ENCODE measurements at places on chromosomes 3 and 15.
A peak's percentile ranks its signal among the peaks of the same experiment; 100 is the strongest.

- no peak for DNase-seq
Observed at GRCh38 chr15:51356983-51357382, 15.5 kb downstream of the GLDN start.

DNA sequence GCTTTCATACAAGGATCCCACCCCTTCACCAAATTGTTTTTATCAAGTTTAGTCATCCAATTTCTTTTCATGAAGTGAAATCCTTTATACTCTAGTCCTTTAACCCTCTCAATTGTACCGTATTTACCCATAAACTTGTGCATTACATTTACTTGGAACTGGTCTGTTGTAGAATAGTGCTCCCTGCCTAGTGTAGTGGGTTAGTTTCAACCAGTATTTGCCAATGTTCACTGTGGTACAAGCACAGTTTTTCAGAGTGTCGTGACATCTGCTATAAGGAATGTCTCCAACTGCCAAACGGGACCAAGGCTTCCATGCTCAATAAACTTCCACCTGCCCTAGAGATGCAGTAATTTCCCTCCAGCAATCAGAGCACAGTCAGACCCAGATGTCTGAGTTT lies 211.9 kb downstream of the KCNAB1 start:
- no peak for DNase-seq

DNA sequence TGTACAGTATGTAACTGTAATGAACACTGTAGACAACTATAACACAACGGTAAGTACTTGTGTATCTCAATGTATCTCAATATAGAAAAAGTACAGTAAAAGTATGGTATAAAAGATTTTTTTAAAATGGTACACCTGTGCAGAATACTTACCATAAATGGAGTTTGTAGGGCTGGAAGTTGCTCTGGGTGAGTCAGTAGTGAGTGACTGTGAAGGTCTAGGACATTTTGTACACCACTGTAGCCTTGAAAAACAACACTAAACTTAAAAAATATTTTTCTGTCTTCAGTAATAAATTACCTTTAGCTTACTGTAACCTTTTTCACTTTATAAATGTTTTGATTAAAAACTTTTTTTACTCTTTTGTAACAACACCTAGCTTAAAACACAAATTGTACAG lies 142.9 kb downstream of the ATG7 start:
- DNase-seq, result no peak

GRCh38 chr3:126948980-126949535 lies 33.9 kb upstream of the PLXNA1 start:
- no peak for DNase-seq

GRCh38 chr15:96146726-96147125 lies 183.8 kb upstream of the NR2F2 start:
- no peak for DNase-seq

- no peak for DNase-seq
Observed at GRCh38 chr3:87390821-87391220, 114.4 kb upstream of the POU1F1 start.

- no peak for DNase-seq
Observed at GRCh38 chr15:68252925-68253534, 23.5 kb upstream of the CLN6 start.

- no peak for DNase-seq
Observed at GRCh38 chr15:88906551-88906950, 6.6 kb downstream of the MFGE8 start.

- DNase-seq, result no peak
Observed at GRCh38 chr3:63521657-63522056, 130.8 kb upstream of the SNTN start.

GRCh38 chr15:39860200-39860599 lies 59.9 kb downstream of the GPR176 start:
- DNase-seq, result no peak

DNA sequence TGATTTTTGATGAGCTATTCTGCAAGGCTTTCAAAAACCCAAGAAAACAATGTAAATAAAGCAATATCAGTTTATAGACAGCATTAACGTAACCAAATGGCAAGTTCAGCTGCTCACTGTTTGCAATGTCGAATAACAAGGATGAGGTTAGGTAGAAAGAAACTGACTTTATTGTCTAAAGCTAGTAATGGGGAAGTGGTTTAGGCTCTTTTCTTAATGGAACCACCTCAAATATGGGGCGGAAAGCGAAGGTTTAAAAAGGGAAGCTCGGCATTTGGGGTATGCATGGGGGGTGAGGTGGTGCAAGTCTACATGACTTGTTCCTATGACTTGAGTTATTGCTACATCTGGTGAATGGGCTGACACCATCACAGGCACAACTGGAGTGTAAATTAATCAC lies 1060.2 kb downstream of the NSUN3 start:
- DNase-seq, result no peak

DNA sequence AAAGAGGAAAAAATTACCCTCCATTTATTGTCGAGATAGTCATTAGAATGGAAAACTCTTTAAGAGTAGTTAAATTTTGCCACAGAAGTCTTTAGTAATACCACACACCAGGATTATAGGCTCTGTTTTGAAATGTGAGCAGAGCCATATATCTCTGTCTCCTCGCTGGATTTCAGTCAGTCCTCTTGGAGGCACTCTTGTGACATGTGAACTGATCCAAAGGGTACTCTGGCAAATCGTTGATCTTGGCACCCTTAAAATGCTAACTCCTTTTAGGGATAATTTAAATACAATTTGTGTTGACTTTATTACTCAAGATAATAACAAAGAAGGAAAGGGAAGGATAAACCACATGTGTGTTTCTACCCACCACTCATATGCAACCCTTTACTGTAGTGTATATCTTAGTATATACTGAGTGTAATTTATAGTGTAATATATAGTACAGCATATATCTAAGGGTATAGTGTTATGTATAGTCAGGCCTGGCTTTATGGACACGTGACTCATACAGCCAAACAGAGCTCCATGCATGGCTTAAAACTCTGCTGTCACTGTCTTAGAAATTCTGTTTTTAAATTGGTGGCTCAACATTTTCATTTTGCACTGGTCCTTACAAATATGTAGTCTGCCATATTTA lies 12.3 kb upstream of the KPNA4 start:
- no peak for DNase-seq

DNA sequence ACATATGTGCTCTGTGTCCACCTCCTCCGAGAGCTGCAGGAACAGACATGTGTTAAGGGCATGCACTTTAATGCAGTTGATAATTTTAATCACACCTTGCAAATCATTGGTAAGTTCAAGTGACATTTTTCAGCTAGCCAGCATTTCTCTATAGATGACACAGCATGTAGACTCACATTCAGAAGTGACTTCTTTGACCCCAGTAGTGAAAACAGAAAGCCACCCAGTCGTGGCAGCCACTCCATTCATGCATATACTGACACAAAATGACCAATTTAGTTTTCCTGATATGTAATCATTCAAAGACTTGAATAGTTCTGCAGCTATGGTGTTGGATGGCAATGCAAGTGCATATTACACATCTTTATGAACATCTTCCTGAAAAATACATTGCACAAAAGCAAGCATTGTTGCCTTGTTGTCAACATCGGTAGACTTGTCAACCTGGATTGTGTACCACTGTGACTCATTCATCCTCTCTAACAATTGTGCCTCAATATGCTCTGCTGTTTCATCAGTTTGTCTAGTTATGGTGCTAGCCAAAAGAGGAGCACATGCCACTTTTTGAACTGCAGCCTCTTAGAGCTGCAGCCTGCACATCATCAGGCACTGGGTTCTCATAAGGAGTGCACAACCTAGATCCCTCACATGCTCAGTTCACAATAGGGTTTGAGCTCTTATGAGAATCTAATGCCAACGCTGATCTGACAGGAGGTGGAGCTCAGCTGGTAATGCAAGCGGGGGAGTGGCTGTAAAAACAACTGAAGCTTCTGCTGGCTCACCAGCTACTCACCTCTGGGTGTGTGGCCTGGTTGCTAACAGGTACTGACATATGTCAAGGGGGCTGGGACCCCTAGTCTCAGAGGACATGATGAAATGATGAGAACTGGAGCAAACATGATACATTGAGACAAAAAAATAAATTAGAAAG lies 622.0 kb downstream of the PYDC2 start:
- DNase-seq, result no peak

DNA sequence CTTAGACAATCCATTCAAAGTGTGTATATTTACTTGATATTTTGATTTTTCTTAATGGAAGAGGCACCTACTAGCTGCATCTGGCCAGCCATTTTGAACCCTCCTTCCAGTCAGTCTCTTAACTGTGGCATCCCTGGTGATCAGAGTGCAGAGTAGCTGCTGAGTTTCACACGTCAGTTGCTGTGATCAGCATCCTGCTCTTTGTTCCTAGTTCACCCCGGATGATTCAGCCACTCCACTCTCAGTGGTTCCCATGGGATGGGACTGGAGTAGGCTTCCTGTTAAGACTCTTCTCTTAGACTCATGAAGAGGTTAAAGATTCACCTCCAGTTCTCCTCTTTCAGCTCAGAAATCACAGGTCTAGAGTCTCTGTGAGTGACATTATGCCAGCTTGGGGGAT lies 75.8 kb downstream of the STXBP5L start:
- DNase-seq, result no peak

DNA sequence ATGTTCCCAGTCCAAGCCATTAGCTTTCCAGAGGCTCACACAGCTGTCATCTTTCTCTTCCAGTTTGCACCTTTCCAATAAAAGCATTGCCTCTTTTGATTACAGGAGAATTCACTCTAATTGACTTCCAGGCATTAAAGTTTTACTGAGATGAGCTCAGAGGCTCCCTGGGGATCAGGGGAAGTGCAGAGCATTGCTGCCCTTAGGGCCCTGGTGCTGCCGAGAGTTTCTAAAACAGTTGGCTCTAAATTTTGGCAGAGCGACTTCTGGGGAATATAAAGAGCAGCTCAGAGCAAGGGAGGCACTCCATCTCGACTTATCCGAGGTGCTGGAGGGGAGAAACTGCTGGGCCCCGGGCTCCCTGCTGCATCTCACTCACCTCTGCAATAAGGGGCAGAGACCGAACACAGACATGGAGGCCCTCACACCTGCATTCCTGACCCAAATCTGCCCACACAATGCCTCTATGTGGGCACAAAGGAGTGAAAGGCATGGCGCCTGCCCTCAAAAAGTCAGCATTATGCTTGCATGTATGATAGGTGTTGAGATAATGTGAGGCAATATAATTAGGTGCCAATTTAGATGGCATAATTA lies 61.7 kb downstream of the SCN11A start:
- DNase-seq, result no peak

DNA sequence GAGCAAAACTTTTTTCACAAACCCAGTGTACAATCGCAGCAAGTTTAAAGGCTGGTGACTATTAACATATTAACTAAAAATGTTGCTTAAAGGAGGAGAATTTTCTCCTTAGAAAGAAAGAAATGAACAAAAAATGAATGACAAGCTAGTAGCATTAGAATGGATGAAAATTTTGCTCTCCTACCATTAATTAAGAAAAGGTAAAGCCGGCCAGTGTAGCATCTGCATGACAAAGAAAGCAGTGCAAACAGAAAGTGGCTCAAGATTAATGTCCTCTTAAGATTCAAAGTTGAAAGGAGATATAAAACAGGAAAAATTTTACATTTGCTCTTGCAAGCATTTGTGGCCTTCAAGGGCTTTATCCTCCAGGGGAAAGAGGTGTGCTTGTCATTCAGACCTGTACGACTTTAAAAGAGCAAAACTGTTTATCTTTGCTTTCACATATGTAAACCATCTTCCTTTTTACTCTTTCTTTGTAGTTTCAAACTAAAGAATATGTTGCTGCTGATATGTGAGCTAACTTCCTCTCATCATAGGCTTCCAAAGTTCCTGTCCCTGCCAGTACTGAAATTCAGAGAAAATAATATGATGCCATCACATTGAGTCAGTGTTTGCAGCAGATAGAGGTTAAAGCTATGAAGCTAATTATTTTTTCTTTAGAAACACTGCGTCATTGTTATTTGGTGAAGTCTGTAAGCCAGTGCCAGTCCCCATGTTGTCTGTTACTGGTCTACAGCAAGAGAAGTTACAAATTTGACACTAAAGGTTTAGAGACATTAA lies 439.1 kb upstream of the GRM7 start:
- no peak for DNase-seq

DNA sequence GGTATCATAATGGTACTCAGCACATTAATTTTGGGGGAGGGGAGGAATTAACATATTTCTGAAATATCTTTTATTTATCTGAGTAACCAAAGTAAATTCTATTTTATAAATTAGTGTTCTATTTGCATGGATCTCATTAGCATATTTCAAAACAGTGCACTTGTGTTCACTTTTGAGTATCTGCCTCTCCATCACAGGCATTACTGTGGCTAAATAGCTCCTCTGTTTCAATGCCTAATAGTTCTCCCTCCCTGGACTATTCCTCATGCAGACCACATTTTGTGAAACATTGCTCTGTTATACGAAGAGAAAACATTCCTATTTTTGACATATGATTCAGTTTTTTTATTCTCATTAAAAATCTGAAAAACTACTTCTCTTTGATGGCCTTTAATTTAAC lies 1127.8 kb downstream of the TUSC7 start:
- no peak for DNase-seq

DNA sequence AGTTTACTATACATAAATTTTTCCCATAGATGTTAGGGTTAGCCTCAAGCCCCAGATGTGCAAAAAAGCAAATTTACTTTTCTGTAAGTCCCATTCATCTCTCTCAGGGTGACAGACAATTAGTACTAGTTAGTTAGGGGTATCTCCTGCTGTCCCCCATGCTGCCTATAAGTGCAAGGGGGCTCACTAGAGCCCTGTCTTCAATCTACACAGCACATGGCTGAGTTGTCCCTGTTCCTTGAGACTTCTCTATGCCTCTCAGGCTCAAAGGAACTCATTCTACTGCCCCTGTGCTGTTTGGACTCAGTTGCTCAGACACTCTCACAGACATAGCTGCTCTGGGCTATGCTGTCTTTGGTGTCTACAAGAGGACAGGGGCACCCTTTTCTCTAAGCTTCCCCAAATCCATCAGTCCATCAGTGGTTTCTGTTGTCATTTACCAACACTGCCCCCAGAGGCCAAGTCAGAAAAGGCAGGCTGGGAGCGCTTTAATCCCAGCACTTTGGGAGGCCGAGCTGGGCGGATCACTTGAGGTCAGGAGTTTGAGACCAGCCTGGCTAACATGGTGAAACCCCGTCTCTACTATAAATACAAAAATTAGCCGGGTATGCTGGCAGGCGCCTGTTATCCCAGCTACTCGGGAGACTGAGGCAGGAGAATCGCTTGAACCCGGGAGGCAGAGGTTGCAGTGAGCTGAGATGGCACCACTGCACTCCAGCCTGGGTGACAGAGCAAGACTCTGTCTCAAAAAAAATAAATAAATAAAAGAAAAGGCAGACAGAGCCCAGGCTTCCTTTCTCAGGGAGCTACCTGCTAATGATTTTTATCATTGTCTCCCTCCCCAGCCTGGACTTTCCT lies 31.4 kb upstream of the PRTG start:
- peak; percentile 38 for DNase-seq

All from activated T-cell treated with anti-CD3 and anti-CD28 coated beads, Interleukin-2, amount 50 U/mL, for 1 hour (primary cell).